ENCODE measurements at places on chromosomes 2 and 18.

GRCh38 chr18:61922435-61922834, 29.6 kb upstream of the RNF152 start:
- no peak for DNase-seq

- no peak for DNase-seq
Observed at GRCh38 chr2:96408616-96409015, 73.0 kb downstream of the NCAPH start.

DNA sequence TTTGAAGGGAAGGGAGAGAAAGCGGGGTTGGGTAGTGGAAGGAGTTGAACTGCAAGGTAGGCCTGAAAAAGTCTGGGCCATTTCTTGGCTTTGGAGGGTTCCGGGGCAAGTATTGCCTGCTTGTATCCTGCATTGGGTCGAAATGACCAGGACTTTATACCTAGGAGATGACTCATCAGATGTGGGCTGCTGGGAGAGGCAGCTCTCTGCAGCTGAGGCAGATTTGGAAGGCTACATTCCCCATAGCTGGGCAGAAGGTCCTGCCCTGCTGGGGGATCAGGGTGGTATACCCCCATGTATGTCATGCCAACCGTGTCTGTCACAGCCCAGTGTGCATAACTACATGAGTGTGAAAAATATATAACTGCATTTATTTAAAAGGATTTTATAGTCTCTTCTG, 171.8 kb upstream of the SPRED2 start:
- DNase-seq: no peak

- DNase-seq: no peak
Observed at GRCh38 chr2:183881978-183882377, 716.4 kb upstream of the ZNF804A start.

DNA sequence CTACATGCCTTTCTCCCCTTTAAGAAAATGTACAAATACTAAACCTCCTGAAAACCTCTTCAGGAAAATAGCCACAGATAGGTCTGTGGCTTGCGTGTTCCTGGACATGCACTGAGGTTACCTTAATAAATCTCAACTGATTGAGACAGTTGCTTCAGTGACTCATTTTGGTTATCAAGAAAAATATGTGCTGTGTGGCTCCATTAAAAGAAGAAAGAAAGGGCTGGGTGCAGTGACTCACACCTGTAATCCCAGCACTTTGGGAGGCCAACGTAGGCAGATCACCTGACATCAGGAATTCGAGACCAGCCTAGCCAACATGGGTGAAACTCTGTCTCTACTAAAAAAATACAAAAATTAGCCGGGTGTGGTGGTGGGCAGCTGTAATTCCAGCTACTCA, 27.1 kb downstream of the CREG2 start:
- DNase-seq: no peak

- no peak for DNase-seq
Observed at GRCh38 chr2:46439582-46439981, 39.8 kb upstream of the TMEM247 start.

- DNase-seq: no peak
Observed at GRCh38 chr2:2569836-2570235, 238.8 kb upstream of the MYT1L start.

- no peak for DNase-seq
Observed at GRCh38 chr2:201402651-201403562, 45.8 kb upstream of the FLACC1 start.

DNA sequence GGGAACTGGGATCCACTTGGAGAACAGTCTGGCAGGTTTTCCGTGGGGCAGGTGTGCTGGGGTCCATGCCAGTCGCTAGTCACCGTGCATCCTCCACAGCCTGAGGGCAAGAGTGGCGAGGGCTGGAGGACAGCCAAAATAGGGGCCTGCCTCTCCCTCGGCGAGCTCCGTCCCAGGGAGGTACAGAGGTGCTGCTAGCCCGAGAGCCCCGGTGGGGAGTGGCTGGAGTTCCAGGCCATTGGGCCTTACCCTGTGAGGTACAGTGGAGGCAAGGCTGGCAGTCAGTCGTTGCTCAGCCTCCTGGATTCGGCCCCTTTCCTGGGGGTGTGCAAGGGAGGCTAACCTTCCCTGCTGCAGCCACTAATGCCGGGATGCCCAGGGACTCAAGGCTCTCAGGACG, 406.6 kb downstream of the CMPK2 start:
- no peak for DNase-seq

DNA sequence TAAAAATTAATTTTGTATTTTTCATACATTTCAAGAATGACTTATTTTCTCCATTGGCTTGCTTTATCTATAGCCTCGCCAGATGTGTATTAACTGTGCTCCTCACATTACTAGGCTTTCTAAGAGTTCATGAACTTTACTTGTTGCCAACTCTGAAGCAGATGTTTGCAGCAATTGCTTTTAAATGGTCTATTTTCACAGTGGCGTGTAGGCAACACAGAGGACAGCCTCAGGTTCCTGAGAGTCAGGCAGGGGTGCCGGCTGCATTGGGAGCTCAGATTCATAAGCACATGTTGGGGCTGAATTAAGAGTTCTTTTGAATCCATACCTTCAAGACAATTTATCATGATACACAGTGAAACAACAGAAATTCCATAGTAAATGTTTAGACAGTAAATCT, 179.2 kb upstream of the PXDN start:
- DNase-seq: no peak

DNA sequence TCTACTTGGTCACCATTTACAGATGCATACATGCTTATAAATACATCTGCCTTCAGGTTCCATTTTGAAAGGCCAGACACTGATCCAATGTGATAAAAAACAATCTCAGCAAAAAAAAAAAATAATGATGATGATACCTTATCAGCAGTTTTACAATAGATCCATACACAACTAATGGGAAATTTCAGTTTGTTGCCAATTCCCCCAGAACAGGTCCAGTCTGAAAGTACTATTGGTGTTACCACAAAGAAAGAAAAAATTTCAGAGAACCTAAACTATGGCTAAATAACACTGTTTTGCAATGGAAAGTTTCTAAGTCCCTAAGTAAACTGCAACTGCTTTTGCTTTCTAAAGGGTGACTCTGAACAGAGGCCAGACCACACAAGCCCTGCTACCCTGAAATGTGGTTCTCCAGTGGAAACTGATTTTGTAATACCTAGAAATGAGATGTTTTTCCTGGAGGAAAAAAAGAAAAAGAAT, 54.1 kb downstream of the LPIN2 start:
- no peak for DNase-seq

- DNase-seq: no peak
Observed at GRCh38 chr2:54984476-54984875, 65.8 kb downstream of the RTN4 start.

DNA sequence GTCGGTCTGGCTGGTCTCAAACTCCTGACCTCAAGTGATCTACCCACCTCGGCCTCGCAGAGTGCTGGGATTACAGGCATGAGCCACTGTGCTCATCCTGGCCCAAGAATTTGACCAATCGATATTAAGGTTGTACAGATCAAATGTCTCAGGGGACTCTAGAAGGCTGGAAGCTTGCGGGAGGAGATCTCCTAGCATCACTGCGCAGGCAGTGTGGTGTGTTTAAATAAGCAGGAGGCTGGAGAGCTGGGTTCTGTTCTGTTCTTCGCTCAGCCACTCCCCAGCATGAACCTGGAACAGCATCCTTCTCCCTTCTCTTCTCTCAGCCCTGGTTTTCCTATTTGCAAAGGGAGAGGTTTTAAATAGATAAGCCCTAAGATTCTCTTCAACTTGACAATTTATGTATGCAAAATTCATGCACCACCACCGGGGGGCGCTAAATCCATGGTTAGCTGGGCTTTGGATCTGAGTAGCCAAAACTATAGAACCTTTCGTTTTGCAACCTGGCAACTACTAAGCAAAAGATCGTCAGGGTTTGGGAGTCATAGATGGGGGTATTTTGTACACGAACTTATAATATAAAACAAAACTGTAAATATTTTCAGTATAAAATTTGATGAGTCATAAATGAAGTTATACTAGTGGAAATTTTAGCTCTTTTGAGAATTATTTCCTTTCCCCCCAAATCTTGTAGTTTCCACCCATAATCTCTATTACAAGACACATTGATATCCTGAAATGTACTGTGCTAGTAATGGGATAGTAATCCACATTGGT, 60.6 kb downstream of the SLC16A14 start:
- peak; percentile 7 for DNase-seq

- DNase-seq: no peak
Observed at GRCh38 chr2:157192445-157193423, 64.8 kb upstream of the GALNT5 start.

- DNase-seq: no peak
Observed at GRCh38 chr2:86285571-86285970, 51.9 kb downstream of the REEP1 start.

- no peak for DNase-seq
Observed at GRCh38 chr2:107064750-107065149, 178.8 kb upstream of the ST6GAL2 start.

- DNase-seq: no peak
Observed at GRCh38 chr2:64857581-64858471, 131.4 kb upstream of the SLC1A4 start.

GRCh38 chr2:69509011-69509749, 71.9 kb upstream of the NFU1 start:
- no peak for DNase-seq

DNA sequence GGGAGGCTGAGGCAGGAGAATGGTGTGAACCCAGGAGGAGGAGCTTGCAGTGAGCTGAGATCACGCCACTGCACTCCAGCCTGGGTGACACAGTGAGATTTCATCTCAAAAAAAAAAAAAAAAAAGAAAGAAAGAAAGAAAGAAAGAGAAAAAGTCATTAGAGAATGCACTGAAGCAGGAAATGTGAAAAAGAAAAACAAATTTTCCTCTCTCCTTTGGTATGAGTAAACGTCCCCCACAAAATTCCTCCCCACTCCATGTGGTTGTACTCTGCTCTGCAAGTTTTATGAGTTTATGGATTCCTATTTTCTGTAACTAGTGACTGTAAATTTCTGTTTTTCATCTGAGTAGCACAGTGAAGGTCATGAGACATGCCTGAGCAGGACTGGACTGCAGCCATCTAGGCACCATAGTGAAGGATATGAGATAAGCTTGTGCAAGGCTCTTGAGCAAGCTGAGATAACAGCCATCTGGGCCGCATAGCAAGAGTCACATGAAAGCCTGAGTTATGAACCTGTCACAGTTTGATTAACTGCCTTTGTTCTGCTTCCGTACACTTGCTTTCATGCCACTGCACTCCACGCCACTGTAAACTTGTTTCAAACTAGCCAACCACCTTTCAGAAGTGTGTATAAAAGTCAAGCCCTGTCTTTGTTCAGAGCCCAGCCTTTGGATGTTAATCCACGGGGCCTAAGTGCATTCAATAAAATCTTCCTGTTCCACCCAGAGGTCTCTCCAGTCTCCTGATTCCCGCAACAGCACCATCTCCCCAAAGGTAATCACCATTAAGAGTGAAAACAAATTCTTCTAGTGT, 50.2 kb downstream of the SKA1 start:
- DNase-seq: no peak

GRCh38 chr2:215161301-215161829, 22.9 kb upstream of the ABCA12 start:
- no peak for DNase-seq

DNA sequence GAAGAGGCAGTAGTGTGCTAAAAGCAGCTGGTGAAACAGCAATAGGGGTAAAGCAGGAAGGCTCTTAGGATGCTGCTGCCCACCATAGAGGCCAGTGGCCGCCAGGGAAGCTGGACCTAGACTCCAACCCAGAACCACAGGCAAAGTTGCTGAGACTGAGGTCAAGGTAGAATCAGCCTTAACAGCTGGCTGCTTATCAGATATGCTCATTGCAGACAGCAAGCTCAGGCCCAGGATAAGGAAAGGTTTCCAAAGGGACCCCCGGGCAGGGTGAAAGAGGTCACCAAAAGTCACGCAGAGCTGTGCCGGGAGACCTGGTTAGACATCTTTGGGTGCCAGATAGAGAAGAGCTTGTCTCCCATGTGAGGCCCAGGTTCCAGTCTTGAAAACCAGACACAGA, 42.9 kb upstream of the EPG5 start:
- no peak for DNase-seq

DNA sequence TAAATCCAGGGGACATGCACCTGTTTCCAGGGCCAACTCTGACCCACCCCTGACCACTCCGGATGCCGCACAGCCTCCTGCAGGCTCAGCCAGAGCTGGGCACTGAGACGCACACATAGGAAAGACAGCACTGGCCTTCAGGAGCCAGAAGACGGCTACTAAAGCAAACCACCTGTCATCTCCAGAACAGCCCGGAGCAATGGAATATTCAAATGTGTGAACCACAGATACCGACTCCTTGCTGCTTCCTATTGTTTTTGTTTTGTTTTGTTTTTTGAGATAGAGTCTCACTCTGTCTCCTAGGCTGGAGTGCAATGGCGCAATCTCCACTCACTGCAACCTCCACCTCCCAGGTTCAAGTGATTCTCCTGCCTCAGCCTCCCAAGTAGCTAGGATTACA, 94.0 kb downstream of the LAMA1 start:
- no peak for DNase-seq

DNA sequence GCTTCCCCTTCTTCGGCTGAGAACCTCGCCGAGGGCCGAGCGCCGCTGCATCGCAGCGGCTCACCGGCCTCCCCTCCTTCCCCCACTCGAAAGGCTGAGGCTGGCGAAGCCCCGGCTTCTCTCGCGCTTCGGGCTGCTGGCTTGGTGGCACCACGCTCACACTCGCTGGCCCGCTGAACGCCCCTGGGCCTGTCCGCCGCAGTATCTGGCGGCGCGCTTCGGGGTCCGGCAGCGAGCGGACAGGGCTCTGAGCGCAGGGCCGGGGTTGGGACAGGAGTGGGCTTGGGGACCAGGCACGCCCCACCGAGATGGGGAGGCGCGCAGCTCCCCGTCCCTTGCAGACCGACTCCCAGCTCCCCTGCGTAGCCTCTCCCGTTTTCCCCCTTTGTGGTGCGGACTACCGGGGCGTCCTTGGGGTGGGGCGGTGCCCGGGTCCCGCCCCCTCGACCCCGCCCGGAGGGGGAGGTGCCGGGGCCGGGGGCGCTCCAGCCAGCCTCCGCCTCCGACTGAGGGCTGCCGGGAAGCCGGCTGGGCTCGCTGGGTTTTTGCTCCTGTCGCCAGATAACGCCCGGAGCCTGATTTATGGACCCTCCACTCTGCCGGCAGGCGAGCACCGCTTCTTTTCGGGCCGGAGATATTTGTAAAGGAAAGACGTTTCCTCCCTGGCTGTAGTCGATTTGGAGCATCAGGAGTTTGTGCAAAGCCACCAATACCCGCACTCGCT, 3.8 kb downstream of the GBX2 start:
- DNase-seq: no peak

GRCh38 chr18:5508821-5509220, 35.0 kb downstream of the EPB41L3 start:
- no peak for DNase-seq

GRCh38 chr2:9844576-9844975, 1.3 kb downstream of the TAF1B start:
- DNase-seq: no peak

Measured in esophagus squamous epithelium (tissue), 5 donors.